ENCODE measurements at places on chromosomes 16 and 17.

DNA sequence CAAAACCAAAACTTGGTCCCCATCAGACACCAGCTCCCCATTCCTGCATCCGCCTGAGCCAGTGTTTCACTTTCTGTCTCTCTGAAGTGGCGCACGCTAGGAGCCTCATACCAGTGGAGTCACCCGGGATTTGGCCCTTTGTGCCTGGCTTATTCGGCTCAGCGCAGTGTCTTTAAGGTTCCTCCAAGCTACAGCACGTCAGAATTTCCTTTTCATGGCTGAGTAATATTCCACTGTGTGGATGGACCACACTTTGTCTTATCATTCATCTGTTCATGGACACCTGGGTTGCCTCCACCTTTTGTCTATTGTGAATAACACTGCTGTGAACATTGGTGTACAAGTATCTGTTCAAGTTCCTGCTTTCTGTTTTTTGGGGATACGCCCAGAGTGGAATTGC is 45.2 kb upstream of the CHMP6 start:
- DNase-seq, result no peak

- no peak for DNase-seq
Observed at GRCh38 chr17:19619705-19620325, 28.7 kb upstream of the ALDH3A2 start.

DNA sequence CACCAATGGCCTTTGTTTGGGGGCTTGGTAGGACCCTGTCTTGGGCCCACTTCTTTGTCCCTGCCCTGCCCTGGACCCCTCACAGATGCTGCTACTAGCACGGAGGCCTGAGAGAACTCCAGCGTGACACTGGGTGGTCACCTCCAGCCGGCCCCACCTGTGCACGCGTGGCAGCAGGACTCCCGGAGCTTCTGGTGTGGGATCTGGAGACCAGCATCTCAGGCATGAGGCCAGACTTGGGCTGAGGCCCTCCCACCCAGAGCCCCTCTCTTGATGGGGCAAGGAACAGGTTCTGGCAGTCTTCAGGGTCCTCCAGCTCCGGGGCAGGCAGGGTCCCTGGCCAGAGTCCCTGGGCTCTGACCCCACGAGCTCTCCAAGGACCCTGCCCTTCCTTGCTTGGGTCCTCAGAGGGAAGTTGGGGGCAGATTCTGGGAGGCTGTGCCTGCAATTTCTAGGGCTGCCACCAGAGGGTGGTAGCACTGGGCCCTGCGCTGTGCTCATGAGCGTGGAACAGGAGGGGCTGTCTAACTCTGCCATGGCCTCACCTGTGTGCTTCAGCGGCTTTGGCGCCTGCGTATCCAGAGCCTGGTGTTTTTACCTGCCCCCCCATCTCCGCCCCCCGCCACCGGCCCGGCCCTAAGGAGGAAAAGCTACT is 3.1 kb upstream of the BAIAP3 start:
- no peak for DNase-seq

GRCh38 chr17:9802697-9803096 is 11.3 kb upstream of the DHRS7C start:
- peak; percentile 34 for DNase-seq

DNA sequence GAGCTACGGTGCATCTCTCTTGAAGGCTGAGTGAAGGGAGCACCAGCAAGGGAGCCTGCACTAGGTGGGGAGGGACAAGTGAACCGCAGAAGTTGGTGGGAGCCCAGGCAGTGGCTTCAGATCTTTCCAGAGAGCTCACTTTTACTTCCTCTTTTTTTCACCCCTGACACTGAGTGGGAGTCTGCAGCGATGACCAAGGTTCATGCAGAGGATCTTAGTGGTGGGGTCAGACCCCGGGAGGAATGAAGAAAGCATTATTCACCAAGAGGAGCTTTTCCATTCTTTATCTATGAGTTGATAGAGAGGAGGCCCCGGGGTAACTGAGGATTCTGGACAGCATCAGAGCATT is 3.0 kb upstream of the CCL2 start:
- DNase-seq, result no peak

GRCh38 chr16:10862438-10862837 is 14.6 kb upstream of the CIITA start:
- no peak for DNase-seq

- DNase-seq, result no peak
Observed at GRCh38 chr16:69672998-69673713, 53.2 kb downstream of the NQO1 start.

DNA sequence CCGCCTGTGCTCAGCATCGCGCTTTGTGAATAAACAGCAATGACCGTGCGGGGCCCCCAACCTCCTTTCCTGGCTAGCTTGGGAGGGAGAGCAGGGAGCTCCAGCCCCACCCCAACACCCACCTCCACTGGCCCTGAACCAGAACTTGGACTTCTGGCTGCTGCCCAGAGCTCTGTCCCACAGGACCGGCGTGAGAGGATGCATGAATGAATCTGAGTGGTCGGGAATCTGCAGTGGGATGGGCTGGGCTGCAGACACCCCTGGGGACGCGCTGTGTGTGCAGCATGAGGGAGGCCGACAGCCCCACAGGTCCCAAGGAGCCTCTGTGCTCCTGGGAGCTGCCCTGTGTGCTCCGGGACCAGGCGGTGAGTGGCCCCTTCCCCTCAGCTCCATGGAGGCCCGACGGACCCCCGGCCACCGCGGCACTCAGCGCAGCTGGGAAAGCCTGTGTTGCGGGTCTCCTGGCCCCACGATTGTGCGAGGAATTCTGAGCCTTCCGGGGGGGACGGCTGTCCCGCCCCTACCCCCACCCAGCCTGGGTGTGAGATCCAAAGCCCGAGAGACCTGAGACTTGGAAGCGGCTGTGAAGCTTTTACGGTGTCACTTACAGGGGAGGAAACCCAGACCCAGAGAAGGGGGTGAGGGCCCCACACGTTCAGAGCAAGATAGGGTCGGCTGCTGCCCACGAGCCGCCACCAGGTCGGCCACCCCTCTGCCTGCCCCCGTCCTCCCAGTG is 5.4 kb downstream of the PIEZO1 start:
- no peak for DNase-seq

Measured in putamen (tissue), 1 donor.